Right cardiac atrium (tissue), 5 donors: ENCODE measurements at places on chromosomes 2 and 18. TPM values are rescaled to one million over a fixed set of nuclear protein-coding genes. Genes with fewer than 3 reads are reported as not detected.

The FTCDNL1 gene
- 5.0 TPM for total RNA-seq

The LOXL3 gene
- 8.3 TPM for total RNA-seq

DNA sequence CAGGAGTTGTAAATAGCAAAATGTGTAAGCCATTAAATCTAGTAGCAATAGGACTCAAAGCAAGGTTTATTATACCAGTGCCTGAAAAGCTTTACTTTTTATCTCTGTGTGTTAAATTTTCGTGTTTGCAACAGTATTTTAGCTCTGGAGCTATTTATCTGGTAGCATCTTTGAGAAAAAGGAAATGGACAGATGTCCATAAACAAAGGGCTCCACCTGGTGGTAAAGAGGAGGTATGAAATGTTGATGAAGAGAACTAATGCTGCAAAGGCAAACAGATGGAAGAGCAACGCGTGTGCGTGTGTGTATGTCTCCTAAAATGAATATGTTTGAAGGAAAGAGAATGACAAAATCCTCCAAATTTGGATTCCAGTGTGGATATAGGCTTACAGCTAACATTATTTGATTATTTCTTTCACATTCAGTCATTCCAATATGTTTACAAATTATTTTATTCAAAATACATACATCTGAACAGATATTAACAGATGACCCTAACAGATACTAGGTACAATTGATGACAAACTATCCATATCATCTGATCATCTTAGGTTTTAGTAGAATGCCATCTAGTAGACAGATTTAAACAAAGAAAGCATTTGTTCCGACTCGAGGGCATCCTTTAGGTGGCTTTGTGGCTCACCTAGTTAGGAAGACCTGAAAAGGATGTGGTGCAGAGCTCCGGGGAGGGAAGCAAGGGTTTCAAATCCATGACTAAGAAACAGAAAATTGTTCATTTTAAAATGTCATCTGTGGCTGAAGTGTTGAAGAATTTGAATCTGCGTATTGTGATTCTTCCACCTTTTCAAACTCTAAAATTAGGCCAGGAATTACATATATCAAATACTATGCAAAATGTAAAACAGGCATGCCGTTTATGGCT lies 383.3 kb downstream of the MTX2 start:
- no peak for DNase-seq

DNA sequence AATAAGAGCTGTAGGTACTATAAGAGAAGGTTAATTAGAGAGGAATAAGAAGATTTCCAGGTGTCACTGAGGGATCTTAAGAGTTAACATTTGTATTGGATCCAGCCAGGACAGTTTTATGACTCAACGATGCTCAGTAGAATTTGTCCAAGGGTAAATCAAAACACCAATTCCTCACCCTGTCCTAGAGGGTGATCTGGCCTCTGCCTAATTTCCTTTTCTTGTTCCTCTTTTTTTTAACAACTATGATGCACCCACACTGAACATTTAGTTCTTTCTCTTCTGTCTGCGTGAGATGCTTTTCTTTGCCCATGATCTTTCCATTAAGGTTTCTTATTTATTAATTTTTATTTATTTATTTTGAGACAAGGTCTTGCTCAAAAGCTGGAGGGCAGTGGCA lies 92.0 kb downstream of the PMS1 start:
- DNase-seq, result no peak

DNA sequence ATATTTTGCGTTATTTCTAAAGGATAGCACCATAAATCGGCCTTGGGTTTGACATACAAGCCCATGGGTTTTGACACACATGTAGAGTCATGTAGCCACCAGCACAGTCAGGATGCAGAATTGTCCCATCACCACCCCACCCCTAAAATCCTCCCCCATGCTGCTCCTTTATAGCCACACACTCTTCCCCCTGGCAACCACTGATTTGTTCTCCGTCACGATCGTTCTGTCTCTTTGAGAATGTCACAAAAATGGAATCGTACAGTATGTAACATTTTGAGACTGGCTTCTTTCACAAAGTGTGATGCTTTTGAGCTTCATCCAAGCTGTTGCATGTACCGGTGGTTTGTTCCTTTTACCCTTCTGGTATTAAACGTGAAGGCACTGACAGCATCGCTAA lies 39.1 kb downstream of the CRACDL start:
- no peak for DNase-seq

- no peak for DNase-seq
Measured at GRCh38 chr2:169438466-169439072, 40.7 kb upstream of the BBS5 start.
